ENCODE measurements at places on chromosomes 5 and 9. TPM values are rescaled to one million over a fixed set of nuclear protein-coding genes. Genes with fewer than 3 reads are reported as not detected.

MARVELD2 gene
- total RNA-seq, result 2.6 TPM

ZSWIM6 gene
- total RNA-seq, result 2.3 TPM

PCDHGB2 gene
- 3.4 TPM for total RNA-seq

FOXD4L5 gene
- not detected for total RNA-seq

DNA sequence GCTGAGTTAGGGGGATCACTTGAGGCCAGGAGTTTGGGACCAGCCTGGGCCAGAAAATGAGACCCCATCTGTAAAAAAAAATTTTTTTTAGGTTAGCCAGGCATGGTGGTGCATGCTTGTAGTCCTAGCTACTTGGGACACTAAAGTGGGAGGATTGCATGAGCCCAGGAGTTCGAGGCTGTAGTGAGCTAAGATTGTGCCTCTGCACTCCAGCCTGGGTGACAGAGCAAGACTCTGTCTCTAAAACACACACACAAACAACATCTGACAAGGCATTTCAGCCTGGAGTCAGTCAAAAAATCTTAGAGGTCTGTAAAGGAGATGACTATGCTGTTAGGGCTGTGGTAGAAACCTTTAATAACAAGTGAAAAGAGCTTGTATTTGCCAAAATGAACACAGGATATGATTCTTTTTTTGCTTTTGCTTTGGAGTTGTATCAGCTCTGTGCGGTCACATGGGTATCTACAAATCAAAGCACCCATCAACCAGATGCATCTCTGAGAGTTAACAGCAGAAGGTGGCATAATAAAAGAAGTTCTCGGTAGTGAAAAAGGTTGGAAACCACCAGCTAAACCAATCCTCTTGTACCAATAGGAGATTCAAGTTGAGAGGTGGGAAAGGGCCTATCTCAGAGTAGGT is 3.6 kb upstream of the PSMD5 start:
- H3K27ac ChIP-seq, result no peak overlapping the region
- no peak overlapping the region for H3K4me3 ChIP-seq
- H3K4me1 ChIP-seq, result peaks cover 17% of the 10 kb centered on the region
- H3K27me3 ChIP-seq, result no peaks in the 10 kb centered on the region
- no peaks in the 10 kb centered on the region for H3K36me3 ChIP-seq

GRCh38 chr5:58133631-58134296 is 326.1 kb downstream of the PLK2 start:
- H3K27me3 ChIP-seq, result no peaks in the 10 kb centered on the region
- H3K36me3 ChIP-seq, result no peaks in the 10 kb centered on the region
- peaks cover 15% of the 10 kb centered on the region for H3K4me1 ChIP-seq

DNA sequence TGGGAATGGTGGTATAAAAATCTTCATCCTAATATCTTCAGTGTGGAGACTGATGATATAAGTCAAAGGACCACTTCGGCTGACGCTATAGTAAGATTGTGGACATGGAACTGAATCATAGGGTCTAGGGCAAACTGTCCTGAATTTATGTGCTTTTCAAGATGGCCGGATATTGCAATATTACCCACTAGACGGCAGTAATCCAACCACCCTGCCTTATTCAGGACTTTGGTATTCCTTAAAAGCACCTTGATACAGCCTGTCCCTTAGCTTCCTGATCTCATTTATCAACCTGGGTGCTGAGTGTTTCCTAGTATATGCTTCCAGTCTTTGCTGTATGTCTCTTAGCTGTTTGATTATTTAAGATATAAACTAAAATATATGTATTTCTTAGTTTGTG is 71.2 kb upstream of the COX7C start:
- DNase-seq, result no peak
- no peak overlapping the region for H3K27ac ChIP-seq
- H3K4me1 ChIP-seq, result no peaks in the 10 kb centered on the region
- H3K27me3 ChIP-seq, result no peaks in the 10 kb centered on the region
- H3K4me3 ChIP-seq, result no peak overlapping the region
